ENCODE measurements at places on chromosomes 4 and X. TPM values are rescaled to one million over a fixed set of nuclear protein-coding genes. Genes with fewer than 3 reads are reported as not detected.

DNA sequence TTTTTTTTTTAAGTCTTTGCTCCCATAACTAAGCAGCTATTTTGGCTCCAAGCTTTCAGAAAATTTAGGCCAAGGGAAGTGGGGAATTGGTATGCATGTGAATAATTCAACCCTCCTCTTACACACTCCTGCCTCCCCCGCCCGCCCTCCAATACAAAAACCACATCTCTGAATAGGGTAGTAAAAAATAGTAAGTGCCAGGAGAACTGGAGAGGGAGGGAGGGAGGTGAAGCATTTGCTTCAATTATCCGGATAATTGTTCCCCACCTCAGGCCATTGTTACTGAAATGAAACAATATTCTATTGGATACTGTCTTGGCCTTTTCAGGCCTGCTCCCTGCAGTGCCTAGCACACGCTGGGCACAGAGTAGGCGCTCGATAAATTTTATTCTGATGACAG is 5.5 kb upstream of the GSX2 start:
- DNase-seq: no peak

DNA sequence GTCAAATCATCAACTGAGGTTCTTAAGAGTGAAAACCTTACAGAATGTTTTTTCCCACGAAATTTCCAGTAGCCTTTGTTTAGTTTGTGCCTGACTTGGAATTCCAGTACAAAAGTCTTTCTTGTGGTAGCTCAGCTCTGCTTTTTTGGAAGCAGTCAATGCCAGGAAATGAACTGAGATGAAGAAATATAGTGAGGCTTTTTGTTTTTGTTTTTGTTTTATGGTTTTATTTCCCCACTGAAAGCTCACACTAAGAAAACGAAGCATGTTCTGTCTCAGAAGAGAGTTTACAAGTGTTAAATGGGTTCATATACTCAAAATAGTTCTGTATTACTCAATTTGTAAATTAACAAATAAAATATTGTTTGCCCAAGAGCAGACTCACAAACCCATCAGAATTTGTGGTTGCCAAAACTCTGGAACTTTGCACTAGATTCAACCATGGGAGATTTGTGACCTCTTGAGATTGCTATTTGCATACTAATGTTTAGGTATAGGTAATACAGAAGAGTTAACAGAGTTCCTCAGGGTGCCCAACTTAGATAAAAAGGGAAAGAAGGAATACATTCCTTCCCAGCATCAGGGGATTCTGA is 1060.8 kb downstream of the FAT4 start:
- DNase-seq: no peak

GC gene
- 1.3 TPM for total RNA-seq

FAM114A1 gene
- 6.6 TPM for total RNA-seq

GRCh38 chrX:19272452-19272851 is 71.3 kb upstream of the PDHA1 start:
- no peak for DNase-seq

WAS gene
- 15.7 TPM for total RNA-seq

DNA sequence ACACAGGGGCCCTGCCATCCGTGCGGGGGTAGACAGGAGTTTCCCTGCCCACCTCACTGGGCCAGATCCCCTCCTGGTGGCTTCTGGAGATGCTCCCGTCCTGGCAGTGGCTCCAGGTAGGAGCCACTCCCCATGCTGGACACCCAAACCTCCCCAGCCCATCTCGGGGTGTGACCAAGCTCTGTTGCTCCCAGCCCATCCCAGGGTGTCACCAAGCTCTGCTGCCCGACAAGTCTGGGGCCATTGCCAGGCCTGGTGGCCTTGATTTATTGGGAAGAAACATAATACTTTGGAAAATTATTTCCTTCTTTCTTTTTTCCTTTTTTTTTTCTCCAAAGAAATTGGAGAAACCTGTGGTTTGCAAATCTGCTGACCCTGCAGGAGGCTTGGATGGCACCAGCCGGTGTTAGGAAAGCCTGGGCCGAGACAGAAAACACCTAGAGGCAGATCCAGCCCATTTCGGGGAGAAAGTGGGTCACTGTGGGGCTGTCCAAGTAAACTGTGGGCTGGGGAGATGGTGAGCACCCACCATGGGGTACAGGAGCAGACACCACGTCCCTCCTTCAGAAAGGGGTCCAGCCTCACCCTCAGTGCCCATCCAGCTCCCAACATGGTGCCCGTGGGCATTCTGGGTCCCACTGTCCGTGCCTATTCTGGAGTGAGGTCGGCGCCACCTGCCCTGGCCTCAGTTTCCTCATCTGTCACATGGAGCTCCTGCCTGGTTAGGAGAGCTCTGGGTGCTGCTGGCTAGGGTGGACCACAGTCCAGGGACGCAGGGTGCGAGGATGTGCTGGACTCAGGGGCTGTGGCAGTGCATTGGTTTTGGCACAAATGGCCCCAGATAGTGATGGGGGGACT is 59.4 kb upstream of the ADRA2C start:
- DNase-seq: no peak

GPR173 gene
- not detected for total RNA-seq

GRCh38 chr4:47741200-47741599 is 96.7 kb downstream of the CORIN start:
- DNase-seq: no peak

GRCh38 chr4:137956256-137956655 is 285.9 kb downstream of the SLC7A11 start:
- no peak for DNase-seq

- DNase-seq: no peak
Observed at GRCh38 chr4:100547541-100548199, 29.8 kb upstream of the EMCN start.

GCNA gene
- 0.47 TPM for total RNA-seq

DNA sequence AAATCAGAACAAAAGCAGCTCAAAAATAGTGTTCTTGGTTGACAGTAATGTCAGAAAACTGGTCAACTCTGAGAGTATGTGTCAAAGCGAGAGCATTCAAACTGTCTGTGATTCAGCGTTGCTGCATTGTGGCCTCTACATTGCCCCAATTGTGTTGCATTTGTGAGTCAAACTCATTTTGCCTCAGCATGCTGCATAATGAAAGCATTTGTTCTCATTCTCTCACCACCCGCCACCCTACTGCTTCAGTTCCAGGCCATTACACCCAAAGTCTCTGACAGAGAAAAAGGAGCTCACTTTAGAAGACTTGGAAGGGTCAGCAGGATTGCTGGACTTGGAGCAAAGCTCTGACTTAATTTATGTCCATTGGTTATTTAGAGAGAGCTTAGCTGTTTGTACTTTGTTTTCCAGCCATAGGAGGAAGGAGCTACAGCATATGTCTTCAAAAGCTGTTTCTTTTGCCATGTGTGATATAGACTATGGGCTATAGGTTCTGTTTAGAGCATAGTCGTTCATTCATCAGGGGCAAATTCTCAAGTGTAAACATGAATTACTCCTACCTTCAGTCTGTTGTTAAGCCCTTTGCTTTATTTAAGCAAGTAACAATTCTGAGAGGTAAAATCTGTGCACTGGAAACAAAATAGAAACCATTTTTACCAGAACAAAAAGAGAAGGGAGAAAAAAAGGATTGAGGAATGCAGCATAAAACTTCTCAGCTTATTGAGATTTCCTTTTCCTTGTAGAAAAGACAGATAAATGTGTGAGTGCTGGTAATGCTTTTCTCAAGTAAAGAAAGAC is 153.4 kb upstream of the ANK2 start:
- no peak for DNase-seq

DNA sequence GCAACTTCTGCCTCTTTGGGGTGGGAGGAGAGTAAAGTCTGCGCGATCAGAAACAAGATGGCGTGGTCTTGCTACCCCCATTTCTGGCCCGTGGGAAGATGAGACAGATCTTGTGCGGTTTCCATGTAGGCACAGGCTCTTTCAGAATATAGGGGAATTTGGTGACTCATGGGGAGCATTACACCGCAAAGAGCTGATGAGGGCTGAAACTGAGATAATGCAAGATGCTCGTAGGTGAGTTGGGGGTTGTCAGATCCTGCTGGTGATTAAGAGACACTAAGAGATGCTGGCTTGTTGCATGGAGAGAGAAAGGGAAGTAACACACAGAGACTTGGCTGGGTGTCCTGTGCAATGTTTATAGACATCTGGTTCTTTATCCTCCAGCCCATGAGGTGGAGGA is 1.5 kb downstream of the EVC start:
- DNase-seq: no peak

GRCh38 chr4:166415749-166416148 is 542.7 kb downstream of the TLL1 start:
- no peak for DNase-seq

NHSL2 gene
- total RNA-seq: 0.02 TPM

DNA sequence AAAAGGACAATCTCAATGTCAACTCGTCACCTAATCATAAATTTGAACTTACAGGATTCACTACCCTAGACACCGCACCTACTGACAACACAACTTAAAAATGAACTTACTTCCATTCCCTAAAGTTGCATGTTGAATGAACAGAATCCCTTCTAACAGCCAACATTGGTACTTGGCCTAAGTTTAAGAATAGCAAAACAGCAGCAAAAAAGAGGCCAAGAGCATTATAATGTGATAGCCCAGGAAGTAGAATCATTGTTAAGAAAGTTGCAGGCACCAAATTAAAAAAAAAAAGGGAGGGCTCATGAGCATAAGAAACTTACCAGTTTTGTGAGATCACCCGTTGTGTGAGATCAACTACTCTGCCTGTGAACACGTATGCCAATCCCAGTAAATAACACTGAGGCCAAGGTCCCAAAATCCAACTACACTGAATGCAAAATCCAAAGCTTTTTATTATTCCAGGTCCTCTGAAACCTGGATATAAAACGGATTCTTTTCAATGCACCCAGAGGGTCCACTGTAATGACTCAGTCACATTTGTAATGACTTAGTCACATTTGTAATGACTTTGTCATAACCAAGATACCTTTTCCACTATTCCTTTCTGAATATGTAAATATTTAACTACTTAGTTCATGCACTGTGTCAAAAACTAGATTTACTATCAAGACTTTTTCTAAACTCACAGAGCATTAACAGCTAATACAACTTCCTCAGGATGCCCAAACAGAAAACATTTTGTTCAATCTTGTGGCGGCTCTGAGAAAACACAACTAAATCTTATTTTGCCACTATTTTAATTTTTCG is 6.8 kb downstream of the HNRNPDL start:
- no peak for DNase-seq

GRCh38 chr4:89755220-89755619 is 81.7 kb downstream of the SNCA start:
- DNase-seq: no peak

DNA sequence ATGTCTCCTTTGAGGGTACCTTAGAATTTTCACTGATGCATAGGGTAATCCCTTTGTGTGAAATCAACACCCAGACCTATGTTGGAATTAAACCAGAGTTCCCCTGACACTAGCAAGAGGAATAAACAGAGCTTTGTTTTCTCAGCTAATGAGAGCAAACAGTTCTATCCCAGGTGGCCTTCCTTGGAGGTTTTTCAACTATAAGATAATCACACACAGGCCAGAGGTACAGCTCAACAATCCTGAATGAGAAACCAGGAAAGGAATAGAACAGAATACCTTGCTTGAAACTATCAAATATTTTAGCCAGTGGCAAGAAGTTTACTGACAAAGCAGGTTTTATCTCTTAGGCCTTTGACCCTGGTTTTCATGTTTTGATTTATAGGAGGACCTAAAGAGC is 100.2 kb downstream of the OTC start:
- no peak for DNase-seq

DNA sequence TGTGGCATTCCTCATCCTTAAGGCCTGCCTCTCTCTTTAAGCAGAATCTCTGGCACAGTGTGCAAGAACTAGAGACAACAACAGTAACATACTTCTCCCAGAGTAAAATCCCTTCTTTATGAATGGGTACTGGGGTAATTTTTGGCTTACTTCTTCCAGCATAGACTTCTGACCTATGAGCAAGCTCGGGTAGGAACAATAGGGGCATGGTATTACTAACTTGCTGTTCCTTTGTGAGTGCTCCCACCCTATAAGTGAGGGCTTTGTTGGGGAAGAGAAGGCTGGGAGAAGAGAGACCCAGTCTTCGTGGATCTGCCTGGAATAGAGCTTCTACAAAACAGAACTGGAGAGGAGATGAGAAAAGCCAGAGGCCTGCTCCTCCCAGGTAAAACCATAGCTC is 30.2 kb downstream of the CLDN2 start:
- no peak for DNase-seq

DNA sequence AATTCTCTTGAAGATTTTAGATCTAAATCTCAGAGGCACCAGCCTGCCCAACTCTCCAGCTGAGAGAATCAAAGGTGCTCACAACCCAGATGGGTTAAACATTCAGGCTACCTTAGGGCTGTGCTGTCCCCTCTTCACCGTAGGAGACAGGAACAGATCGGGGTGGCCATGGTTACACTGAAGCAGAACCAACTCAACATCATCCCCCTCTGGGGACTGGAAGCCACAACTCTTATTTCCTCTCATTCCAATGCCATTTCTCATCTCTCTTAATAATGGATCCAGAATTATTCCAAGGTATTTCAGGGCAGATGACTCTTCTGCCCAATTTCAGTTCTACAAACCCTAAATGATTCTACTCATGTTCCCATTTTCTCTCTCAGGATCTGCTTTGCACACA is 109.7 kb downstream of the NKX6-1 start:
- no peak for DNase-seq

GRCh38 chr4:68960294-68961163 is 8.9 kb upstream of the UGT2A3 start:
- DNase-seq: no peak

DNA sequence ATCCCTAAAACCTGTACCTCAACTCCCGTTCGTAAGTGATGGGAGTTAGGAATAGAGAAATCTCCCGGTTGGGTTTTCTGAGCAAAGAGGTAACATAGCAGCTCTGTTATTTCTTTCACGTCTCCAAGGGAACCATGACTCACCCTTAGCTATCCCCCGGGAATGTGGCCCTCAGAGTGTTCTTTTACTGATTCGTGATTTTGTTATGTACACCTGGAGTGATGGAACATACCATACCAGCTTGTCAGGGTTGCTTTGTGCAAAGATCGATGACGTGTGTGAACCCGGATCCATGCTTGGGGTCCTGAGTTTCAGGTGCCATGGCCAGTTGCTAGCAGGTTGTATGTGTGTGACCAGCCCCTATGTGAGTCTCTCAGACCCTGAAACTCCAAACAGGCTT is 52.6 kb downstream of the HPRT1 start:
- no peak for DNase-seq

DNA sequence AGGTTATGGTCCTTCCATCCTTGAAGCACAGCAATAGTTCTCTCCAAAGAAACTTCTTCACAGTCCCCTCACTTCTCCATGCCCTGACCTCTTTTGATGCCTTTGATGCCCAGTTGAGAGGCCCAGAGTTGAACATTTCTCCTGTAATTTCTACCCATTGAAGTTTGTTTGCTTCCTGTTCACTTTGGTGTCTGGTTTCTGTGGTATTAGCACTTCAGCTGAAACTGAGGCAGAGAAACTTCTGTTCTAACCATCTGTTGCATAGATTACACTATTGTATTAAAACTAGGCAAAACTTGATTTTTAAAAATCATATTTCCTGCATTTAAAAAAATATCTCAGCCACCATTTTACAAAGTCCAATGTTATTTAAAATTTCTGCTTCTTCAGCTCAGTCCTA is 89.8 kb upstream of the ADGRG2 start:
- no peak for DNase-seq

ZNF674 gene
- 2.5 TPM for total RNA-seq

- no peak for DNase-seq
Observed at GRCh38 chrX:15160558-15161095, 109.3 kb downstream of the ASB9 start.

Measured in K562 (cell line).